ENCODE measurements at places on chromosomes 6 and 20.

- no peak for DNase-seq
Measured at GRCh38 chr20:11492386-11492785, 425.3 kb upstream of the BTBD3 start.

GRCh38 chr20:34514897-34515483, 1.2 kb upstream of the DYNLRB1 start:
- no peak for DNase-seq

DNA sequence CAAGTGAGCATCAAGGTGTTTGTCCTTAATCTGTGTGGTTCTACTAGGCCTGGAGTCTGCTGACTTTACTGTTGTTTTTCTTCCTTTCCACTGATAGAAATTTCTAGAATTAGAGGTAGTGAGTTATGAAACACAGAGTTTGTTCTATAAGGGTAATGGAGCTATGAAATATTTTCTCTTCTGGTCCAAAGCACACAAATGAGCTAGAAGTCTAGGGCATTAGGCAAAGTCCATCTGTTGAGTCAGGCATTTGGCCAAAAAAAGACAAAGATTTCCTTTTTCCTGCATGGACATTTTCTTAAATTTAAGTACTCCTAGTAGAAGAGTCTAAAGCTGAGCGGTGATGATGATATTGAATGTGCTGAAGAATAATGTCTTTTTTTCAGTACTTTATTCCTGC, 174.3 kb upstream of the STXBP5 start:
- DNase-seq: no peak

- no peak for DNase-seq
Measured at GRCh38 chr6:52544602-52545405, 32.1 kb downstream of the TRAM2 start.

DNA sequence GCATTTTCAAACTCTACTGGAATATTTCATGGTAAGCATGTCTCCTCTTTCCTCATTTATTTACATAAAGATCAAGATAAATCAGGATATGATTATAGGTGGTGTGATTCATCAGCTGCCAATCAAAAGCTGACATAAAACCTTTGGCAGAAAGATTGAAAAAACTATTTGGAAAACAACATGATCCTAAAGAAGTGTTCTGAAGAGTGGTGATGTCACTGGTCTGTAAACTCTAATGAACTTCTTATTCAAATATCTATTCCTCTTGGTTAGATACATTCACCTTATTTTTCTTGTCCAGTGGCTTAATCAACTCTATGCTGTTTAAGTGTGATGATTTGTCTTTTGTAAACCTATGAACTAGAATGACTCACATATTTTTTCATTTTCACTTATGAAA, 535.5 kb upstream of the CITED2 start:
- no peak for DNase-seq

DNA sequence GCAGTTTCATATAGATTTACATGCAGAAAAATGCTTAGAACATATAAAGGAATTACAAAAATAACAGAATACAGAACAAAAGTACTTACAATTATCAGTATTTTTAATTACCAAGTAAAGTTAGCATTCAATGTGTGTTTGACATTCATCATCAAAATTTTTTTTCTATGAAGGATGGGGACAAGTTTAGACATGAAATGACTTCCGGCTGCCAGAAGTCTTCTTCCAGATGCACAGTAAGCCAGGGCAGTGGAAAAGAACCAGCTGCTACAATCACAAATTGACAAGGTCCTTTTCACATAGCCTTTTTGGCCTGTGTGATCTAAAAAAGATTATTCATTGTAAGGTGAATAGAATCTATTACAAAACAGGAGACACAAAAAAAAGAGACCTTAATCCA, 73.8 kb downstream of the HUS1B start:
- no peak for DNase-seq

DNA sequence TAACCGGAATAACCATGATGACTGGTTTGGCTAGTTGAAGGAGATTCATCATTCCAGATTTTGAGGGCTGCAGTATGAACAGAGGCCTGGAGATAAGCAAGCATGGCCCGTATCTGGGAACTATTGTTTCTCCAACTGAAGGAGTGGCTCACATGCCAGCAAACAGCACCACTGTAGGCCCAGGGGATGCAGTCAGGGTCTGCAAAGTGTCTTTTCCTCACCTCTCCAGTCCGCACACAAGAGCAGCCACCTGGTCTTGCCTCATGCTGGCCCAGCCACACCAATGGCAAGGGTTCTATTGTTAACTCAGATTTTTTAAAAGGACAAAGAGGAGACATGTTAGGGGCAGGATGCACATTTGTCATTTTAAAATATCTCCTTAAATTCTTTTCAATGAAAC, 55.1 kb downstream of the KIZ start:
- DNase-seq: no peak

DNA sequence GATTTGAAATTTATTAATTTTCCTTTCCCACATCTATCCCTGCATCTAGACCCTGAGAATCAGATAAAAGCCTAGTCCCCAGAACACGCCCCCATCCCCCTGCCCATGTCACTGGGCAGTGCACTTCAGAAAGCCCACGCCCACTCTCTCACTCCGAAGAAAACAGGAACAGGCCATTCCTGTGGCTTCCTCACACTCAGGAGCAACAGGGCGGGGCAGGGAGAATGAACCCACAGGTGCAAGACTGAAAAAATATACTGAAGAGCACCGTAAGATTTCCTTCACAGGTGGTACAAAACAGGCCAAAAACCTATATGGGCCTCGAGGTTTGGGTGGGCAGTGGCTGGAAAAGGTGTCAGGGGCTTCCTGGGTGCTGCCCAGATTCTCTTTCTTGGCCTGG, 3.4 kb downstream of the OXT start:
- DNase-seq: peak; percentile 24

DNA sequence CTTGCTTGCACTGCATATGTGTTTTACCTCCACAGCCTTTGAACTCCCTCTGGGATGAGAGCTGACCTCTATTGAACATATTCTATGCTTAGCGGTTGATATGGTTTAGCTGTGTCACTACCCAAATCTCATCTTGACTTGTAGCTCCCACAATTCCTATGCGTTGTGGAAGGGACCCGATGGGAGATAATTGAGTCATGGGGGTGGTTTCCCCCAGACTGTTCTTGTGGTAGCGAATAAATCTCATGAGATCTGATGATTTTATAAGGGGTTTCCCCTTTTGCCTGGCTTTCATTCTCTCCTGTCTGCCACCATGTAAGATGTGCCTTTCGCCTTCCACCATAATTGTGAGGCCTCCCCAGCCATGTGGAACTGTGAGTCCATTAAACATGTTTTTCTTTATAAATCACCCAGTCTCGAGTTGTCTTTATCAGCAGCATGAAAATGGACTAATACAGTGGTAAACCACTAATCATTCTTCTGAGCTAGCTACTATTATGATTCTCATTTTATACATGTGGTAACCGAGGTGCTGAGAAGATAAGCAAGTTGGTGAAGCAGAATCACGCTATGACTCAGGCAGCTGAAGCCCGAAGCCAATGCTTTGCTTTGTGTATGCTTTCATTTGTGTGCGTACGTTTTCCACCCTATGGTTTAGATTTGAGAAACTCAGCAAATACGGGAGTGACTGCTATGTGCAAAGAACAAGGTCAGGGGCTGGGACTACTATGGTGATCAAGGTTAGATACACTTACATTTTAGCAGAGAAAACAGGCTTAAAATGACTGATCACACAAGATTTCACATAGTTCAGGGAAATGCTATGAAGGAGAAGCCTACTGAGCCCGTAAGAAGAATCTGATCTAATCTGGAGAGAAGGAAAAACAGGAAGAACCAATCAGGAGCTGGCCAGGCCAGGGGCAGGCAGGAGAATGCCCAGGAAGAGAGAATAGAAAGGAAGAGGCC, 363.5 kb downstream of the ESR1 start:
- no peak for DNase-seq

GRCh38 chr20:56429502-56429901, 17.4 kb downstream of the CASS4 start:
- DNase-seq: no peak

- no peak for DNase-seq
Measured at GRCh38 chr6:108650325-108650724, 89.6 kb downstream of the FOXO3 start.

- DNase-seq: no peak
Measured at GRCh38 chr20:21508230-21509078, 5.4 kb downstream of the NKX2-2 start.

- DNase-seq: no peak
Measured at GRCh38 chr20:24617757-24618450, 148.5 kb downstream of the SYNDIG1 start.

- DNase-seq: no peak
Measured at GRCh38 chr20:47773371-47773786, 11.9 kb downstream of the SULF2 start.

GRCh38 chr20:61233590-61233989, 18.5 kb upstream of the CDH4 start:
- no peak for DNase-seq

DNA sequence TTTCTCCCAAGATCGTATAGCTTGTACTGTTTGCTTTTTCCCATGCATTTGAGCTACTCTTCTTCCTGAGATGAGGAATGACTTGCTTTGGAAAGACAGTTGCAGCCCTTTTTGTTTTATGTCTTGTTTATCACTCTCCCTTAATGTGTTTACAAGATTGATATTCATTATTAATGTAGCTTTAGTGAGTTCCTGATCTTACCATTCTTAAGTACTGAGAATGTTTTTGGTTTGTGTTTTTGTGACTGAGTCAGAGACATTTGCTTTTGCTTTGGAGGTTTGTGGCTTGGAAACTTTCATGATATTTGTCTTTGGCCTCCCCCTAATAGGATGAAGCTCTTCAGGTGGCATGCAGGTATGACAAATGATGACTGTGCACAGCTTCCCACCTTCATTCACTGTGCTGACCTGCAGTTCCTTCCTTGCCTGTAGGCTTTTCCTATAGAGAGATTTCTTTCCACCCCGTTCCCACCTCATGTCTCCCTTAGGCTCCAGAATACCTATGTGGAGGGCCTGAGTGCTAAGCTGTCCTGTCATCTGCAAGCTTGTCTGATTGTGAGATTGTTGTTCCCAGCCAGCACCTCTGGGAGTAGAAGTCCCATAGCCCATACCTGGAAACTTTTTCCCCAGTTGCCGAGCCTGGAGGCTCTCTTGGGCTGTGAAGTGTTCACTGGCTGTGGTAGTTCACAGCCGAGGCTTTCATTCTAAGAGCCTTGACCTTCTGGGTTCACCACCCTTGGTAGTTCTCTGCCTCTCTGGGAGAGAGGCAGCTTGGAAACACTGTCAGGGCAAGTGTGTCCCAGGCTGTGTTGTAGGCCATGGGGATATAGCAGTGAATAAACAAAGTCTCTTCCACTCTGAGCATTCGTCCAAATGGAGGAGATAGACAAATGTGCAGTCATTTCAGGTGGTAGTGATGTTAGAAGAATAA, 27.1 kb downstream of the CDS2 start:
- DNase-seq: peak; percentile 3

GRCh38 chr20:35981969-35982368, 13.6 kb downstream of the CNBD2 start:
- no peak for DNase-seq

- no peak for DNase-seq
Measured at GRCh38 chr20:22403632-22404361, 180.6 kb downstream of the FOXA2 start.

DNA sequence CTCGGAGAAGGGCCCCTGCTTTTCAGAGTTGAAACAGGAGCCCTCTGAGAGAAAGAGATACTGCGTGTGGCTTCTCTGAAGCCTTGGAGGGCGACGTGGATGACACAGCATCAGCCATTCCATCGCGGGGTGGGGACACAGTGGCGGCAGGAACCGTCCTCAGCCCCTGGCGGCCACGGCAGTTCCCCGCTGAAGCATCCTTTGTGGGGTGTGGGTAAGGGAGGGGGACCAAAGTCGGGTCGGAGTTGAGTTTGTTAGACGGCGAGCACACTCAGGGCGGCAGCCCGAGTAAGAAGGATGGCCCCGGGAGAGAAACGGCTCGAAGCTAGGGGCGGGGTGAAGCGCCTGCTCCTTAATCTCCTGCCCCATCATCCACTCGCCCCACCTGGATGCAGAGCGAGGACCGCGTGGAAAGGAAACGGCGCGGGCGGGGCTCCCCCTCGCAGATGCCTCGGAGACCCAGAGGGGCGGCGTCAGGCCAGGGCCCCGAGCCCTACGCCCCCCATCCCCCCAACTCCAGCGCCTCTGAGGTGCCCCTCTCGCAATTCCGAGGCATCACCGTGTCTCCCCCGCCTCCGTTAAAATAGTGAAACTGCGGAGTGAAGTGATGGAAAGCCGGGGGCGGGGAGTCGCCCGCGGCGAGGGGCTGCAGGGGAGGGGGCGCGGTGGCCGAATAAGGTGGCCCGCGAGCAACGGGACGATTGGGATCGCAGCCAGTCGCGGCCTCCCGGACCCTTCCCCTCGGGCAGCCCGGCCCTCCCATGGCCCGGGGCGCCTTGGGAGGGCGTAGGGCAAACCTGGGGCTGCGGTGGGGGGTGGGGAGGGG, 796 bp upstream of the RREB1 start:
- peak; percentile 32 for DNase-seq

DNA sequence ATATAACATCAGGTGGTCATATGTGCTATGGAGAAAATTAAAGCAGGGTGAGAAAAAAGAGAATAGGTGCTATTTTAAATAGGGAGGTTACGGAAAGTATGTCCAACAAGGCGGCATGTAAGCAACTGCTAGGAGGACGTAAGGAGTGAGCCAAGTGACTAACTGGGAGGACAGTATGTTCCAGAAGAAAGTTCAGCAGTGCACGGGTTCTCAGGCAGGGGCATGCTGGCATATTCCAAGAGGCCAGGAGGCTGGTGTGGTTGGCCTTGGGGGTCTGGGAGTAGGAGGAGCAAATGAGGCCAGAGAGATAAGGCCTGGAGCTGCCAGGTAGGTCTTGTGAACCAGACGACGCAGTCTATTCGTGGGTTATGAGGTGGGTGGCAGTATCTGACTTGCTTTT, 112.4 kb downstream of the ARMC2 start:
- DNase-seq: no peak

GRCh38 chr20:25361287-25361683, 29.4 kb downstream of the ABHD12 start:
- no peak for DNase-seq

DNA sequence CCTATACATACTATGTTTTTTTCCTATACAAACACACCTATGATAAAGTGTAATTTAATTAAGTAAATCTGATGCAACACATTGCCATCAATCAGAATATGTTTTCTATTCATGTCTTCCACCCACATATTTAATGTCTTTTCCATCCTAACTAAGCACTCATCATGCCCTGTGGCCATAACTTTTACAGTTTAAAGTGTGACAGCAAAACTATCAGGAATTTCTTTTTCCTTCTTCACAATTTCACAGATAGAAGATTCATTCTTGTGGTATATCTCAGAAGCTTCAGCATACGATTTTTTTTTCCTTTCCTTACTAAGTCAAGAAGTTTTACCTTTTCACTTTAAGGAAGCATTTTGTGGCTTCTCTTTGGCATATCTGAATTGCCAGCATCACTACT, 7.0 kb upstream of the BEND6 start:
- no peak for DNase-seq

- no peak for DNase-seq
Measured at GRCh38 chr6:28558629-28559028, 32.9 kb downstream of the GPX5 start.

GRCh38 chr6:23293653-23294052, 724.3 kb downstream of the HDGFL1 start:
- no peak for DNase-seq
